ENCODE measurements at places on chromosomes 3 and 15. TPM values are rescaled to one million over a fixed set of nuclear protein-coding genes. Genes with fewer than 3 reads are reported as not detected.

SNX1 gene
- total RNA-seq, result 45.9 TPM

TMIE gene
- 0.07 TPM for total RNA-seq

GHSR gene
- not detected for total RNA-seq

CTXN2 gene
- not detected for total RNA-seq

PCSK6 gene
- total RNA-seq, result 1.1 TPM

INKA1 gene
- 5.7 TPM for total RNA-seq

HCN4 gene
- total RNA-seq, result not detected

CGNL1 gene
- total RNA-seq, result 5.3 TPM

PARP15 gene
- total RNA-seq, result 0.13 TPM

PATL2 gene
- total RNA-seq, result 0.33 TPM

BCL2A1 gene
- 0.33 TPM for total RNA-seq

ADGRG7 gene
- total RNA-seq, result not detected

FGF12 gene
- total RNA-seq, result 0.07 TPM

MAP2K5 gene
- 11.2 TPM for total RNA-seq

ADCY5 gene
- 0.13 TPM for total RNA-seq

CCR9 gene
- total RNA-seq, result not detected

CCDC39 gene
- total RNA-seq, result not detected

THAP10 gene
- 1.7 TPM for total RNA-seq

PRSS50 gene
- not detected for total RNA-seq

PLD1 gene
- 16.9 TPM for total RNA-seq

ZNF197 gene
- total RNA-seq, result 14.9 TPM

KNG1 gene
- total RNA-seq, result not detected

UACA gene
- total RNA-seq, result 133 TPM

CAMK2N2 gene
- 0.13 TPM for total RNA-seq

DAPK2 gene
- 0.98 TPM for total RNA-seq

NPHP3 gene
- total RNA-seq, result 29.5 TPM

SHC4 gene
- total RNA-seq, result 3.9 TPM

PRKCD gene
- 9.7 TPM for total RNA-seq

CHRFAM7A gene
- 1.5 TPM for total RNA-seq

PRR20G gene
- not detected for total RNA-seq

All from smooth muscle cell of the pulmonary artery (primary cell).